ENCODE measurements at places on chromosomes 4 and X.

GRCh38 chrX:120677004-120677652 lies 47.3 kb upstream of the C1GALT1C1 start:
- peak; percentile 16 for DNase-seq

GRCh38 chr4:48467442-48467841 lies 15.7 kb upstream of the SLC10A4 start:
- DNase-seq: no peak

GRCh38 chr4:10640561-10641201 lies 43.9 kb downstream of the CLNK start:
- no peak for DNase-seq

DNA sequence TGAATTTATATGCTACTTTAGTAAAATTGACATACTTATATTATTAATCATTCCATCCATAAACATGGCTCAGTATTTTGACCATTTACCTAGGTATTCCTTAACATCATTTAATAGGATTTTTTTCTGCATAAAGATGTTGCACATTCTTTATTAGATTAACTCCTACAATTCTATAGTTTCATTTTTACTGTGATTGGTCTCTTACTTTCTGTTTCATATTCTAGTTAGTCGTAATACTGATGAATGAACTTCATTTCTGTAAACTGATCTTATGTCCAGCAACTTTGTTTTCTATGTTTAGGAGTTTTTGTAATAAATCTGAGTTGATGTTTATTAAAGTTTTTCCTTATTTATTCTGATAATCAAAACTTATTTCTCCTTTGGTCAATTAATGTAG lies 278.2 kb upstream of the CXXC4 start:
- no peak for DNase-seq

GRCh38 chr4:5635826-5636195 lies 72.5 kb downstream of the EVC2 start:
- peak; percentile 38 for DNase-seq

DNA sequence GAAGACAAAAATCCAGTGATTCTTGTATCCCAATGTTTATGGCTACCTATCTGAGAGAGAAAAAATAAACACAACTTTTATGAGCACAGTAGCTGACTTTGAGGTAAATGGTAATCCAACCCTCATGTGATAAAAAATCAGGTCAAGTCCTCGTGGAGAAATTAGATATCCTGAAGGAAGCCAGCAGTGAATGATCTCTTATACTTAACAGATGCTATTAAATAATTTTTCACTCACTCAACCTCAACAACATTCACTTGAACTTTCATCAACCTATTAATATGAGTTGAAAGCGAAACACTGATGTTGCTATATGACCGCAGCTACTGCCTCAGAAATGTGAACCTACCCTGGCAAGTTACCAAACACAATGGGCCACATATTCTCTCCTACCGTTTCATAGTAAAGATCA lies 105.4 kb downstream of the GPC3 start:
- no peak for DNase-seq

DNA sequence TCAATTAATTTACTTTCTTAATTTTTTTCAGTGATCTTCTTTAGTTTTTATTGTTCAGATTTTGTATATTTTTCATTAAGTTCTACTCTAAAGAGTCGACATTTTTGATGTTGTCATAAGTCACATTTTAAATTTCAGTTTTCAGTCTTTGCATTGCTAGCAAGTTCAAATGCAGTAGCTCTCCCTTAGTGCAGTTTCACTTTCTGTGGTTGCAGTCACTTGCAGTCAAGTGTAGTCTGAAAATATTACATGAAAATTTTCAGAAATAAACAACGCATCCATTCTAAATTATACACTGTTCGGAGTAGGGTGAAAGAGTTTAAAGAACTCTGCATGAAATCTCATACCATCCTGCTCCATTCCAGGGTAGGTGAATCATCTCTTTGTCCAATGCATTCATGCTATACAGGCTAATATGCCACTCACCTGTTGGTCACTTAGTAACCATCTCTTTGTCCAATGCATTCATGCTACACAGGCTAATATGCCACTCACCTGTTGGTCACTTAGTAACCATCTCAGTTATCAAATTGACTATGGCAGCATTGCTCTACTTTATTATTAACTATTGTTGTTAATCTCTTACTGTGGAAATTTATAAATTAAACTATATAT lies 356.9 kb downstream of the STPG2 start:
- DNase-seq: no peak

DNA sequence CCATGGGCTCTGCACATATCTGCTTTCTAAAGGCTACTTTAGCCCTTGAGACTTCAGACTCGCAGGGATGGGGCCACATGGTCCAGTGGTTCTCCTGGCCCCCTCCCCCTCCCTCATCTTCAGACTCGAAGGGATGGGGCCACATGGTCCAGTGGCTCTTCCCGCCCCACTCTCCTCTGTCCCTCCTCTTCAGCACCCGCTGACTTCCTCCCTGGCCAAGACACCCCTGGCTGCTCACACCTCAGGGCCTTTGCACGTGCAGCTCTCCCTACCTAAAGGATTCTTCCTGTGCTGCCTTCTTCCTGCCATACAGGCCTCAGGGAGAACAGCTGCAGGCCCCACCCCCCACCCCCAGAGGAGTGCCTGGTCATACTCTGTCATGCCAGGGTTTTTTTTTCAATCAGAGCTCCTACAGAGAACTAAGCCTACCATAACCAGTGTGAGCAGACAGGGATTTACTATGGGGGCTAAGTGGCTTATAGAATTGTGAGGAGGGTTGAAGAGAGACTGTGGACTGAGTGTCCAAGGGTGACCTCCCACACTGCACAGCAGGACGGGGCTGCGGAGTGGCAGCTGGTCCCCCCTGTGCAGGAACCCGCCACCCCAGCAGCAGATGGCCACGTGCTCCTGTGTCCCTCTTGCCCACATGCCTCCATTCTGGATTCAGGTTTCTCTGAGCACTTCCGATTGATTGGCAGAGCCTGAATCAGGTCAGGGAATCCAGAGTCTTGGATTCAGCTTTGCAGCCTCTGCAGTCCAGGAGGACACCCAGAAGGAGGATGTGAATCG lies 6.1 kb upstream of the SPON2 start:
- no peak for DNase-seq
